ENCODE measurements at places on chromosomes 2 and 18.

DNA sequence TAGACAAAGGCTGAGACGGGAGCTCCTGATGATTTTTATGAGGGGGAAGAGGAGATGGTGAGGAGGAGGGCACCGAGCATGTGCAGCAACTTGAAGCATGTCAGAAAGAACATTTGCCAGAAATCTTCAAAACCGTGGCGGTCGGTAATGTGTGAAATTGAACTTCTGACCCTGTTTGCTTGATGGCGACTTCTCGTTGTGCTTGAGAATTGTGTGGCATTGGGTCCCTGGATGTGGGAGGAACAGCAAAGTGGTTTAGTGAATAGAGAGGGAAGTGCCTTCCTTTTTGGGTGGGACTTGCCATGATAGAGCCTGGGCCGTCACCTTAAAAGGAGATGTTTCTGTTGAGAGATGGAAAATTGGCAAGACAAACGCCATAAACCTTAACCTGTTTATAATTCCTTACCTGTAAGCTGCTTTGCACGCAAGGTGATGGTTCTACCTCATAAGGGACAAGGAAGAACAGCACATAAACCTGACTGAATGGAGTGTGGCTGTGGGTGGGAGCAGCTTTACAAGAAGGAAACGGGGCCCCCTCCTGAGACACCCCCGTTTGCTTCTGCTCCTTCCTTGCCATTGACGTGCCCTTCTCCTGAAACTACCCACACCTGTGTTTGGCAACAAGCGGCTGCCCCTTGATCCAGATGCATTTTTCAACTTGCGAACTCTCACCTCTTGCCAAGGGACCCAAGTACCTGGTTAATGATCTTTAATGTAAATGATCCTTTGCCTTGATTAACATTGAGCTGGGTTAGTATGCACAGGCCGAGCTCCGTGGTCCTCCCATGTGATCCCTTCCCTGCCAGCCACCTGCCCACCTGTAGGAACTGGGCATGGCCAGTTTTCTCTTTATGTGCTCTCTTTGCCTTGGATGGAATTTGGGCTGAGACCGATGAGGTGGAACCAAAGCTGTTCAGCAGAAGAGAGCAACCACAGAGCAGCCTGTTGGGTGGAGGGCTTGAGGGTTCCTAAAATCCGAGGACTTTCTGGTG is 153.2 kb downstream of the NEDD4L start:
- no peak for DNase-seq

DNA sequence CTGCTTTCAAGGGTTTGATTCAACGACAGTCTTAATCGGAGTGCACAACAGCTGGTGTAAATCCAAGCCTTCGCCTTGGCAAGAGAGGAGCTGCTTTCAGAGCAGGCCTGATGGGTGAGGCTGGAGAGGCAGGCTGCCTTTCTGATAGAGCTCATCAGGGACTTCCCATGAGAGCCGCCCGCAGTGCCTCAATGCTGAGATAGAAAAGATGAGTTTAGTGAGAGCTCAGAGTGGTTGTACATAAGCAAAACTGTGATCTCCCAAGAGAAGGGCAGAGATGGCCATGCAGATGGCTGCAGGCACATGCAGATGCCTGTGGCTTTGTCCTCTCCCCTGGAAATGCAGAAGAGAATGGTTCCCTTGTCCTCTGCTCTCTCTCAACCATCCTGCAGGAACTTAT is 122.1 kb downstream of the ARL4C start:
- DNase-seq = no peak

- no peak for DNase-seq
These were observed 582.6 kb downstream of the NRXN1 start for GRCh38 chr2:50449306-50449705.

GRCh38 chr18:78240627-78241252 is 738.9 kb upstream of the SALL3 start:
- no peak for DNase-seq

DNA sequence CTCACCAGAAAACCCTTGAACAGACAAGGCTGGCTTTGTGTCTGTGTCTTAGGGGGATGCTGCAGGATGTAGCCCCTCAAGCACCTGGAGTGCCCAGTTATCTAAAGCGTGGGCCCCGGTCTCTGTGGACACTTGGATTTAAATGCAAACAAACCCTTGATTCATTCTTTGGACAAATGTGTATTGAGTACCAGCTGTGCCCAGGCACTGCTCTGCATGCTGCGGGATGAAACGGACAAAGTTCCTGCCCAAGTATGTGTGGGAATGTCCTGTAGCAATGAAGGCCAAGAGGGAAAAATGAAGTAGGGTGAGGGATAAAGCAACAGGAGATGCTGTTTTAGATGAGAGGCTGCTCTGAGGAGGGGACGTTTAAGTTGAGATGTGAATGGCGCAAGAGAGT is 53.9 kb downstream of the BOLA3 start:
- no peak for DNase-seq

DNA sequence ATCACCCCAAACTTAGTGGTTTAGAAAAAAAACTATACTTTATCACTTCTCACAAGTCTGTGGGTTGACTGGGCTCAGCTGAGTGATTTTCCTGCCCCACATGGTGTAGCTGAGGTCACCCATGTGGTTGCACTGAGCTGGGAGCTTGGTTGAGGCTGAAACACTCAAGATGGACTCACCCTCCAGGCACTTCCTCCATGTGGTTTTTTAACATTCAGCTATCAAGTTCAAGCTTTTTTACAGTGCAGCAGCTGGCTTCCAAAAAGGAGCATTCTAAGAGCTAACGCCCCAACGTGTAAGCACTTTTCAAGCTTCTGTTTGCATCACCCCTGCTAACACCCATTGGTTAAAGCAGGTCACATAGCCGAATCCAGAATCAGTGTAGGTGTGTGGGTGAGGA is 105.9 kb upstream of the CREB1 start:
- peak; percentile 31 for DNase-seq

DNA sequence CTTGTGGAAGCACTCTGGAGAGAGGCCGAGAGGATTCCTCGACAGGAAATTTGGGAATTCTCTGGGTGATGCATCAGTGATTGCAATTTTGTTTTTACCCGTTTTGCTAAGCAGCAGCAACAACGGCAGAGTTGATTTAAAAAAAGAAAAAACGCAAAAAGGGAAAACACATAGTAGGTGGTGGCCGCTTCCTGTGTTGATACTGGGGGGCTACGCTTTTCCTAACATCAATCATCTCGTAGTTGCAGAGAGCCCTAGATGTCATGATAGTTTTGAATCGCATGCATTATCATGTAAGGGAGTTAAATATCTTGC is 271 bp upstream of the RBM43 start:
- DNase-seq = no peak

- no peak for DNase-seq
These were observed 91.3 kb downstream of the OLA1 start for GRCh38 chr2:174157053-174157452.

- no peak for DNase-seq
These were observed 37.0 kb upstream of the ATP5MC3 start for GRCh38 chr2:175218551-175218950.
